ENCODE measurements at places on chromosomes 16 and 17.
A peak's percentile ranks its signal among the peaks of the same experiment; 100 is the strongest.

DNA sequence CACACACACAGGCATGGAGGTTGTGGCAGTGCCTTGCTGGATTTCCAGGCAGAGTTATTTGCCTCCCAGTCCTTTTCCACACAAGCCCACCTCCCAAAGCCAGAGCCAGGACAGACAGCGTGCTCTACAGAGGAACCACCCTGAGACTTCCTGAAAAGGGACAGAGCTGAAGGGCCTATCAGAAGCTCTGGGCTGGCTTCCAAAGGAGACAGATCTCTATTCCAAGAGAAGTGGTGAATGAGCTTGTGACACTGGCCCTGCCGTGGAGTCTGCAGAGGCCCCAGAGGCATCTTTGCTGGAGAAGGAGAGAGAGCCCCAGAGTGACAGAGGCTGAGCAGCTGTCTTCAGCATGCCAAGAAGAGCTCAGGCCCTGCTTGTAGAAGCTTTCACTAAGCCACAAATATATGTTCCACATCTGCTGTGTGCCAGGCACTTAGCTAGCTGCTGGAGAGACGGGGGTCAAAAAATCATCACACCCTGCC is 8.3 kb upstream of the LPCAT2 start:
- no peak for DNase-seq

DNA sequence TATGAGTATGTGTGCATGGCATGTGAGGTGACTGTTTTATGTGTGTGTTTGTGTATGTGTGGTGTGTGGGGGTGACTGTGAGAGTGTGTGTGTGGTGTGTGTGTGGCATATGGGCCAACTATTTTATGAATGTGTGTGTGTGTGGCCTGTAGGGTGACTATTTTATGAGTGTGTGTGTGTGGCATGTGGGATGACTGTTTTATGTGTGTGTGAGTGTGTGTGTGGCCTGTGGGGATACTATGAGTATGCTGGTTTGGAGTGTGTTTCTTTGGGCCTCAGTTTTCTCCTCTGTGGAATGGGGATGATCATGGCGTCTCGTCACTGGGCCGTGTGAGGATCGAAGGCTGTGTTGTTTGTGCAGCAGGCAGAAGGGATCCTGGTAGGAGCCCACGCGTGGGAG is 152.1 kb upstream of the PLCG2 start:
- no peak for DNase-seq

DNA sequence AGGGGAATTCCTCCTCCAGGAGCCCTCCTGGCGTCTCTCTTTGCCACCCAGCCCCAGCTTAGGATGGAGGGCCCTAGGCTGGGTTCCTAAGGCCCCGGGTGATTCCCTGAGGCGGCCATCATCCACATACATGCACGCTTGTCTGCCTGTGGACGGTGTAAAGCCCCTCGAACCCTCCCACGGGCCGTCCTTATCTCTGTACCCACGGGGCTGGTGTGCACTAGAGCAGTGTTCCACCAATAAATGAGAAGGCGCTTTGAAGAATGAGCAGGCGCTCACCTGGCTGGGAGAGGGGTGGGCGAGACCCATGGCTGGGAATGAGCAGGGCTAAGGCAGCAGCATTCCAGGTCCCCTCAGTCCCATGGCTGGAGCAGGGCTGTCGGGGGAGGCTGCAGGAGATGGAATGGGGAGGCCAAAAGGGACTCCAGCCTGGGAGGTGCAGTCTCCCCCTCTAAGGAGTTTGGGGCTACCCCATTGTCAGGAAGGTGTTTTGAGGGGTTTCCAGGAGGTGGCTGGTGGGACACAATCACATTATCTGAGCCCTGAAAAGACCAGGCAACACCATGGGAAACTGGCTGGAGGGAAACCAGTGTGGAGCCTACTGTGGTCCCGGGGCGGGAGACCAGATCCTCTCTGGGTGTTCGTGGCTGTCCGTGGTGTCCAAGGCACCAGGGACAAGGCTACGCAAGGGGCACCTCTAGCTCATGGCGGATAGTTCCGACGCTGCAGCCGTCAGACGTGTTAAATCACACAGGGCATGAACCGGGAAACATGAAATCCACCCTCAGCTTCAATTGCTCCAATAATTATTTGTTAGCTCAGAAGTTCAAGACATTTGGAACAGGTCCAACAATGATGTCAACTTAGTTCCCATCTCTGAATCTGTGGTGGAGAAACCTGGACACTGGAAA is 87.5 kb upstream of the DNAH17 start:
- DNase-seq = no peak

GRCh38 chr17:58385359-58385899 is 31.9 kb downstream of the RNF43 start:
- peak; percentile 26 for DNase-seq

DNA sequence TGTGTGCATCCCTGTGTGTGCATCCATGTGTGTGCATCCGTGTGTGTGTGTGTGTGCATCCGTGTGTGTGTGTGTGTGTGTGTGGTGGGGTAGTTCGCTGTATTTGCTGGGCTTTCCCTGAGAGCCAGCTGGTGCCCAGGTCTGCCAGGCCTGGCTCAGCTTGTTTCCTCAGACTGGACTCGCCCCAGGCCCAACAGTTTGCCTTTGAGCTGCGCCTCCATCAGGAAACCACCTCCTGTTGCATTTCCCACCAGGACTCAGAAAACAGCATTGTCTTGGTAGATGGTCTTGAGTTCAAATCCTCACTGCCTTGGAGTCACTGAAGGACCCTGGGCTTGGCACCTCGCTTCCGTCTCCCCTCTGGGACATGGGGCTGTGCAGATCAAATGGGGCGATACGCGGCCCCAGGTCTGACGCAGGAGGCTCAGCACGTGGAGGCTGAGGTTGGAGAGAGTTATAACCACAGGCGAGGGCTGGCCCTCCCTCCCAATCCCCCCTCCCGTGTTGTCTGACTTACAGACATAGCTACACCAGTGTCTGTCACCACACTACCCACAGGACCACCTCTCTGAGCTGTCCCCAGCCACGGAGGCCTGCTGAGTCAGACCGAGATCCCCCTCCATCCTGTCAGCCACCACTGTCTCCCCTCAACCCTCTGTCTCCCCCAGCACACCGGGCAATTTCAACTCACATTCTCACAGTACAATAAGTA is 4.7 kb downstream of the ITGAE start:
- DNase-seq = no peak

DNA sequence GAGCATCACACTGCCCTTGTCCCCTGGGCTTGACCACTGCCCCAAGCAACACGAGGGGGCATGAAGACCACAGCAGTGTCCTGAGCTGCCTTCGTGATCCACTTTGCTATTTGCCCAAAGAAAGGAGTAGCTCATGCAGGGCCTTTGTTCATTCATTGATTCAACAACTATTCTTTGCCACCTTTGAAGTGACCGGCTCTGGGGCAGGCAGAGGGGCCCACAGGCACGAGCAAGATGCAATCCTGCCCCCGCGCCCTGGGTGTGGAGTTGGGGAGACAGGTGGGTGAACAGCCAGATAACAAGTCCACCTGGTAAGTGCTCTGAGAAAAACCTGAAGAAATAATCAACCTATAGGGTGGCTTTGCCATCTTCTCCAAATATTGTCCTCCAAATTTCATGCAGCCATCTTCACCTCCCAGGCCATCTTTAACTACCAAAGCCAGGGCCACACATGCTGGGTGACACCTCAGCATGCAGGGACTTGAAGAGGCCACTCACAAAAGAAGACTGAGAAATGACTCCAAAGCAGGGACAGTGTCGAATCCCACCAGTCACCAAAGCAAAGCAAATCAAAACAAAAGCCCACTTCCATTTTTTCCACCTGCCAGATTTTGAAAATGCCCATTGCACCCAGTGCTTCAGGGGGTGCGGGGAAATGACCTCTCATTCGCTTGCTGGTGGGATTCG is 18.2 kb upstream of the RBFOX3 start:
- DNase-seq = no peak

DNA sequence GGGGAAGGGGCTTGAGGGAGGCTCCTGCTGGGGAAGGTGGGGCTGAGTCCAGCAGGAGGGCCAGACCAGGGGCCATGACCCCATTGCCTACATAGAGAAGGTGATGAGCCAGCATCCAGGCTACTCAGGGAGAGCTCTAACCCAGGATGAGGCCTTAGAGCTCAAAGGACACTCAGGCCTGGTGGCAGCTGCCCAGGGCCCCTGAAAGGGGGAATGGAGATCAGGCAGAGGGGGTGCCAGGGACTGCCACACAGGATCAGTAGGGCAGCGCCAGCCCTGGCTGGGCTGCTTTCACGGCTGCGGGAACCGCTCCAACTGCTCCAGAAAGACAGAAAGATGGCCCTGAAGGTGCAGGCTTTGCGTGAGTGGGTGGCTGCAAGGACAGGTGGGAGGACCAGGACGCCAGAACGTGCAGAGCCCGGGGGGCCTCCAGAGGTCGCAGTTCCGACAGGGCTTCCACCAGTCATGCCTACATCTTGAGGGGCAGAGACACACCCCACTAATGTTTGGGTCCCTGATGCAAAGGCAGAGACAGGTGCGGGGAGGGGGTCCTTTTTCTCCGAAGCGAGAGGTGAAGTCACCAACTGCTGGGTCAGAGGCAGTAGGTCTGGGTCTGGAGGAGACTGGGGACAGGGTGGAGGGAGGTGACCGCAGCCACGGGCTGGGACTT is 882 bp upstream of the ATP6V0C start:
- peak; percentile 36 for DNase-seq

DNA sequence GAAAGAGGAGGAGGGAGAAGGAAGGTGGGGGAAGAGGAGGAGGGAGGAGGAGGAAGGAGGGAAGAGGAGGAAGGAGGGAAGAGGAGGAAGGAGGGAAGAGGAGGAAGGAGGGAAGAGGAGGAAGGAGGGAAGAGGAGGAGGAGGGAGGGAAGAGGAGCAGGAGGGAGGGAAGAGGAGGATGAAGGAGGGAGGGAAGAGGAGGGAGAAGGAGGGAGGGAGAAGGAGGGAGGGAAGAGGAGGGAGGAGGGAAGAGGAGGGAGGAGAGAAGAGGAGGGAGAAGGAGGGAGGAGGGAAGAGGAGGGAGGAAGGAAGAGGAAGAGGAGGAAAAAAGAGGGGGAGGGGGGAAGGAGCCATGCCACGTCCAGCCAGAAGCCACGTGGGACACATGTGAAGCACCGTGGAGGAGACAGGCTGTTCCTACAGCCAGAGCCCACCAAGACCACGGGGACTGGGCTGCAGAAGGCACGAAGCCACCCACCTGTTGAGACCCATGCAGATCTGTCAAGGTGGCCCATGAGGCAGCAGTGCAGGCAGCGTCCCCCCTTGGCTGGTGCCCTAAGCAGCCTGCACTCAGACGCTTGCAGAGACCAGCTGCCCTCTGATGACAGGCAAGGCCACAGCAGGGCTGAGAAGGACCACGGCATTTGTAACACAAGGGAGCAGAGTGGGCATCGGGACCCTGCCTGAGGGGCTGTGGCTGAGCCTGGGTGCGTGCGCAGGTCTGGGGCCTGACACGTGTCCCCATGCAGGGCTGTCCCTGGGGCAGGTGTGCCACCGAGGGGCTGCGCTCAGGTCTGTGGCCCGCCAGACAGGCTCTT is 10.3 kb downstream of the NDUFAF8 start:
- no peak for DNase-seq

- DNase-seq = no peak
These were observed 1.4 kb upstream of the TENT4B start for GRCh38 chr16:50151756-50152155.
